Muscle of back (tissue), 13 donors: ENCODE measurements at places on chromosomes 3 and 15.

GRCh38 chr3:156987946-156988345 is 161.8 kb downstream of the LEKR1 start:
- no peak for DNase-seq

DNA sequence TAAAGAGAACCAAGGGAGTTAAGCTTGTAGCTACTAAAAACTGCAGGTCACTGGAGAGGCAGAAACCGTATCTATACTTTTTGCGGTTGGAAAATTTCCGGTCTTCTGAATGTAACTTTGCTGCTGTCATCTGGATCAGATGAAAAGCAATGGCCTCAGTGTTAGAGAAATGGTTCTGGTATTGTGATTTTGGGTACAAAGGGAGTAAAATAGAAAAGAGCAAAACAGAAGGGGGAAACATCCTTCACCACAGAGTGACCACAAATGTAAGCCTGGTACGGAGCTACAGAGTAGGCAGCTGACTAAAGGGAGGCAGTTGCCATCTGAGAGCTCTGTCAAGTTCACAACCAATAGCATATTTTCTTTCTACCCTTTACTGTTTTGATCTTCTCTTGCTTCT is 5.6 kb downstream of the CD96 start:
- DNase-seq: no peak

- no peak for DNase-seq
Measured at GRCh38 chr3:172591876-172592771, 68.9 kb upstream of the TNFSF10 start.

DNA sequence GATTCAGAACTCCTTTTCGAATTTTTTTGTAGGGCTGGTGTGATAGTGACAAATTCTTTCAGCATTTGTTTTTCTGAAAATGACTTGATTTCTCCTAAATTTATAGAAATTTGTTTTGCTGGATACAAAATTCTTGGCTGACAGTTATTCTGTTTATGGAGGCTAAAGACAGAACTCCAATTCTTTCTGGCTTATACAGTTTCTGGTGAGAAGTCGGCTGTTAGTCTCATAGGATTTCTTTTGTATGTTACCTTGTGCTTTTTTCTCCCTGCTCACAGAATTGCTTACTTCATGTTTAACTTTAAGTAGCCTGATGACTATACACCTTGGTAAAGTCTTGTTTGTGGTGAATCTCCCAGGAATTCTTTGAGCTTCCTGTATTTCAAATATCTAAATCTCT is 1264.6 kb downstream of the NSUN3 start:
- no peak for DNase-seq

GRCh38 chr3:148932972-148933371 is 58.4 kb upstream of the GYG1 start:
- DNase-seq: no peak

- no peak for DNase-seq
Measured at GRCh38 chr15:92745845-92746271, 90.3 kb upstream of the FAM174B start.

GRCh38 chr3:63993653-63994079 is 29.6 kb downstream of the PSMD6 start:
- DNase-seq: peak; percentile 78

DNA sequence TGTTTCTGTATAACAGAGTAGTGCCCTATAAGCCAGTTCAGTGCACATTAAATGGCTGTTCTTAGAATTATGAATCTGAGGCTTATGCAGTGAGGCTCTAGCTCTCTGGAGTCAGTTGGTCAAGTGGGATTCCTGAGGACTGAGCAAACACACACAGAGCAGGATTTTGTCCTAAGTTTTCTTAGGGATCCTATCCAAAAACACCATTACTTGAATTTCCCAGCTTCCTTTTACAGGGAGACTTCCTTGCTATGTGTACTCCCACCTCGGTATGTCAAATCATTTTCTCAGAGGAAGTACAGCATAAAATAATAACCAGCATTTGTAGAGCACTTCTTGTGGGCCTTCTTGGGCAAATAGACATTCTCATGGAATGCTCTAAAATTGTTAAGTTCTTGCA is 63.1 kb upstream of the GOLGA6B start:
- DNase-seq: no peak

- no peak for DNase-seq
Measured at GRCh38 chr3:104992676-104993075, 374.0 kb upstream of the ALCAM start.

DNA sequence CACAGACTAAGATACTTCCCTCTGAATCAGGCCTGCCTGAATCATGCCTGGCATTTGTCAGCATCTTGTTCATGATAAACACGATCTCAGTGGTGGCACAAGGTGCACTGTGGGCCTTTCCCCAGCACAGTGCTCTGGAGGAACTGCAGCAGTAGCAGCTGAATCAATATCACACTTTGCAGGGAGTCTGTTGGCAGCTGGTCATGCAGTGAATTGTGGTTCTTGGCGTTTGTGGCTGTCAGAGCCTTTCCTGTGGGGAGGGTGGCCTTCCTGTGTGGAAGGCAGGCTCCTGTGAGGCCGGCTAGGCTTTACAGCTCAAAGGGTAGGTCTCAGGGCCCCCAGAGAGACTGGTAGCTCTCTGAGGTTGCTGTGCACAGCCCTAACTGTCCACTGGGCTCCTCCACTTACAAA is 54.4 kb upstream of the TLE3 start:
- no peak for DNase-seq

DNA sequence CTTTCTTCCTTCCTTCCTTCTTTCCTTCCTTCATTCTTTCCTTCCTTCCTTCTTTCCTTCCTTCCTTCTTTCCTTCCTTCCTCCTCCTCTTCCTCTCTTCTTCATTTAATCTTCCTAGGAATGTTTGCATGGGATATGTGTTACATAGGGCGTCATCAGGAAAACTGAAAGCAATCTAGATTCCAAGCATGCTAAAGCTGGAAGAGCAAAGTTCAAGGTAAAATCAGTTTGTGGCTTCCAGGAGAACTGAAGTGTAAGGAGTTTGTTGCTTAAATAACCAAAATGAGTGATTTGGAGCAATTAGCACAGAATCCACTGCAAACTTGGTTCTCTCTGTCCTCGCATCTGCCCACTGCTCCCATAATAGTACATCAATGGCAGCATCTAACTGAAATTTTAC is 716.2 kb downstream of the GBE1 start:
- no peak for DNase-seq

- no peak for DNase-seq
Measured at GRCh38 chr3:133832802-133833144, 27.2 kb downstream of the SRPRB start.

DNA sequence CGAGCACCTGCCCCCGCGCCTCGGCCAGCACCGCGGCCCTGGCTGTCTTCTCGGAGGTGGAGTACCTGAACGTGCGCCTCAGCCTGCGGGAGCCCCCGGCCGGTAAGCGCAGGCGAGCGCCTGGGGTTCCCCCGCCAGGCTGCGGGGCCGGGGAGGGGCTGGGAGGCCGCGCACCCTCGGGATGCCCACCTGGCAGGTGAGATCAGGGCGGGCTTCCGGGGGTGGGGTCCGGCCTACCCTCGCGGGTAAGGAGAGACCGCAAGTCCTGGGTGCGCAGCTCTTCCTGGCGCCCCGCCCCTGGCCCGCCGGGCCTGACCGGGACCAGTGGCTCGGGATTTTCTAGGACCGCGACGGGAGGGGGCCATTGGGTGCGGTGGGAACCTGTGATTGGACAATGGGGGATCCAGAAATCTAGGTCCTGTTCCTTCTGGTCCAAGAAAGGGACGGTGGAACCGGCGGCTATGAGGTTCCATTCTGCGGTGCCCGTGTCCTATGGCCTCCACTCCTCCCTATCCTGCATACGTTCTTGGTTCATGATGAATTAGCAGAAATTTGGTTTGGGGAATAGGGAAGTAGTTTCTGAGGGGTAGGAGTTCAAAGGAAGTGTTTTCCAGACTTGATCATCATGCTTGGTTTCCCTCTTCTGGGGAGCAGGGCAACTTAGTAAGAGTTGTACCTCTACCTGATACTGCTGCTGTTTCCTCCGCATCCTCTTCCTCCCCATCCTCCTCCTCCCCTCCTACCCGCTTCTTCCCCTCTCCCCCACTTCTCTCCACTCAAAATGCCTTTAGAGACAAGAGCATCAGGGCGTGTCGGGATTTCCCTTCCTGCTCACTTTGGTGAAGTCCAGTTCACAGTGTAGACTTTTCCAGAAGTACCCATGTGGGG is 808 bp downstream of the ARRDC4 start:
- peak; percentile 10 for DNase-seq

GRCh38 chr15:67063689-67064606 is 1.5 kb upstream of the SMAD3 start:
- DNase-seq: no peak

GRCh38 chr15:26870346-26870745 is 3.5 kb downstream of the GABRA5 start:
- no peak for DNase-seq

DNA sequence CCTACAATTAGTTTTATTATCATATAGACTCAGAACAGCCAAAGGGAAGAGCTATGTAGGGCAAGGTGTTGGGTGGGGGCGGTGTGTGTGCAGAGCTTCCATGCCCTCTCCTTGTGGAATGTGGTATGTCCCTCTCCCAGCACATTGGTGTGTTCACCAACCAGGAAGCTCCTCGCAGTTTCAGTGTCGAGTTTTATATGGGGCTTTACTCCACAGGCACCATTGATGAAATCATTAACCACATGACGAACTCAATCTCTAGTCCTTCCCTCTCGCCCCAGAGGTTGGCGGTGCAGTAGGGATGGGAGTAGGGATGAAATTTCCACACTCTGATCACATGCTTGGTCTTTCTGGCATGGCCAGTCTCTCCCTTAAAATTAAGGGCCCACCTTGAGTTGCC is 13.6 kb upstream of the SRP14 start:
- DNase-seq: no peak

- DNase-seq: no peak
Measured at GRCh38 chr3:127158614-127159229, 34.2 kb upstream of the PRR23E start.
